ENCODE measurements at places on chromosomes 7 and 10.

- DNase-seq, result no peak
Observed at GRCh38 chr7:31710171-31710570, 23.2 kb downstream of the PPP1R17 start.

GRCh38 chr7:56062382-56062781, 1.7 kb upstream of the SUMF2 start:
- DNase-seq, result no peak

DNA sequence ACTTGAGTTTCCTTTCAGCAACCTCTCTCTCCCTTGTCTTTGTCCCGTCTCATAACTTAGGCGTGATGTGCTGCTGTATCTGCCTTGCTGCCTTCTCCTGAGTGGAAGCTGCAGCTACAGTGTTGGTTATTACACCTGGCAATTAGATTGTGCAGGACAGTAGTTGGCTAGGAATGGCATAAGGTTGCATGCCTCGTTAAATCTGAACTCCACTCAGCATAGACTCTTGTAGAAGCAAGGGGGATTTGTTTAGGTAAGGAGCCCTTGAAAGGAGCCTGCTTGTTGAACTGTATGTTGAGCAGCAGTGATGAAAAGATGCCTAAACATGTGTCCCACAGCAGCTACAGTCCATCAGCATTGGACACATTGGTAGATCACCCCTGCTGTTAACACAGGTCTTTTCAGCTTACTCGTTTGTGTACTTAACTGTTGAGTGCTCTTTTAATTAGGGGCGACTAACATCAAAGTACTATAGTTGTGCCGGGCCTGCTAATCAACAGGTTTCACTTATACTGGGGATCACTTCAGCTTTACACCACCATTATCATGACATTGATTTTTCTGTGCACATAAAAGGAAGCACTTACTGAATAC, 225.0 kb downstream of the AUTS2 start:
- no peak for DNase-seq

GRCh38 chr7:148334441-148334956, 256.1 kb upstream of the C7orf33 start:
- DNase-seq, result no peak

DNA sequence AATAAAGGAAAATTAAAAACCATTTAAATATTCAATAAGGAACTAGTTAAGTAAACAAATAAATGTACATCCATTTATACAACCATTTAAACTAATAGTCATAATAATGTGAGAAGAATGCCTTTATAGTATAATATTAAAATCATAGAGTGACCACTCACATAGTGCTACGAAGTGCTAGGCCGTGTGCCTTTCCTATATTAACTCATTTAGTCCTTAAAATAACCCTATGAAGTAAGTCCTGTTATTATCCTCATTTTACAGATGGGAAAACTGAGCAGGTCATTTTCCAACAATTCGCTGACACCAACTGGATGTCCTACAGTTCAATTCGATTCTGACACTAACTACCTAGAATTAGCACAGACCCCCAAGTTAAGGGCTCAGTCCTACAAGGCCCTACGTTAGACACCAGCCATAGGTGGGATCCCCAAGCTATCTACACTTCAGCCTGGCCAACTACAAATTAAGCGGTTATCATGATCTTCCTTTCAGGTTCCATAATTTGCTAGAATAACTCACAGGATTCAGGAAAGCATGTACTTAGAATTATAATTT, 4.1 kb downstream of the STRIP2 start:
- no peak for DNase-seq

DNA sequence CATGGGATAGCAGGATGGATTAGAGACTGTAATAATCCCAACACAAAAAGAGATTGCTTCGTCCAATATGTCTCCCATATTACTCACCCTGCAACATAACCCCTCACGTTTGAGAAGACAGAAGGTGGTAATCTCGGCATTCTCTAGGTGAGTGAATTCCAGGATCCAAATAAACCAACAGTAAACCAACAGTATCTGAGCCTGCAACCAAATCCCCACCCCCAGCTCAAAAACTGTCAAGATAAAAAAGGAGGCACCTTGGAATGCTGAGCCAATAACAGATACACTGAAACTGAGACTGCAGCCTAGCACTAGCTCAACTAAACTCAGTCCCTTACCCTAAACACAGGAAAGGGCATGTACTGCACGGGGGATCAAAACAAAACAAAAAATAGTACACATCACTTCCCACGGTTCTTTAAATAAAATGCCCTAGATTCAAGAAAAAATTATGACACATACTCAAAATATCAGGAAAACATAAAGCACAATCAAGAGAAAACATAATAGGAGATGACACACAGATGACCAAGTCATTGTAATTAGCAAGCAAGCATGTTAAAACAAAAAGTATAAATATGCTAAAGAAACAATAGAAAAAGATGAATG, 28.0 kb downstream of the IPMK start:
- no peak for DNase-seq

DNA sequence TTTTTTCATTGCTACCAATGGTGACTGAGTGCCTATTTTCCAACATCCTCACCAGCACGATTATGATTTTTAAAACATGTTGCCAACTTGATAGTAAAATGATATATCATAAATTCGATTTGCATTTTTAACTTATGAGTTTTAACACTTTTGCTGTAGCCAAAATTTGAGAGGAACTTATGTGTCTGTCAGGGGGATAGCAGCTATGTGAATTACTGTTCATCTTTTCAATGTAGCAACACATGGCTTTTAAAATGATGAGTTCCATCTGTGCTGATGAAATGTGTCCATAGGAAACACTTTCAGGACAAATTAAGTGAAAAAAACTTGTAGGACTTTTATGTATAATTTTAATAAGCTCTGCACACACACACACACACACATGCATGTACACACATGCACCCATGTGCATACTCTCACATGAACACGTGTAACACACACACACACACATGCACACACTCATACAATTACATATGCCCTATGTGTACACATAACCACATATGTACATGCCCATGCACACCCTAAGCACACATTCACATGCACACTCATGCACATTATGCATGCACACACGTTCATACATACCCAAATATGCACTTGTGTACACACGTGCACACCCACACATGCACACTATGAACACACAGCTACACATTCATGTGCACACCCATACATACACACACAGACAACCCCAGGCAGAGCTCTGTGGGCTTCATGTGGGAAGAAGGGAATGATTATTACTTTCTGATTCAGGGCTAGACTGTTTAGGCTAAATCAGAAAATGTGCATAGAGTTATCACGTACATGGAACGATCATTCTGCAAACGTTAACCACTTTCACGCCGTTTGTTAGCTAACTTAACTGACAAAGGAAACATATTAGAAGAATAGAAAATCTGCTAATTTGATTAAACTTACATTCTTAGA, 68.9 kb downstream of the C10orf143 start:
- no peak for DNase-seq

GRCh38 chr10:130869179-130869841, 442.2 kb downstream of the TCERG1L start:
- DNase-seq, result no peak

GRCh38 chr7:107614425-107614824, 34.4 kb downstream of the BCAP29 start:
- no peak for DNase-seq

GRCh38 chr7:46100521-46100920, 179.4 kb upstream of the IGFBP3 start:
- DNase-seq, result no peak

GRCh38 chr10:133062085-133062484, 25.6 kb upstream of the ADGRA1 start:
- DNase-seq, result no peak

DNA sequence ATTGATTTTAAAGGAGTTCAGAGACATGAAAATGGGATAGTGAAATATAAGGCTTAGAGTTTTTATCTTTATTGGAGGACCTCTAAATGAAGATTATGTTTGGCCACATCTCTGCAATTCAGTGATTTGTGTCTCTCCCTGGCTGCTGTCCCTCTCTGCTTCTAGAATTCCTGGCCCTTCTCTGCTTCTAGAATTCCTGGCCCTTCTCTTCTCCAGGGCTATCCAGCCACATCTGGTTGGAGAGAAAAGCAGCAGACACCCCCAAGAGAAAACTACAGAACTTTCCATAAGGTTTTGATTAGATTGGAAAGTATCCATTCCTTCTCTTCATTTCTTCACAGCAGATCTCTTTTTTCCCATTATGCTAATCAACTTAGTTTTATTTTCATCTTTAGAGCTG, 135.5 kb downstream of the NPY start:
- DNase-seq, result peak; percentile 66

DNA sequence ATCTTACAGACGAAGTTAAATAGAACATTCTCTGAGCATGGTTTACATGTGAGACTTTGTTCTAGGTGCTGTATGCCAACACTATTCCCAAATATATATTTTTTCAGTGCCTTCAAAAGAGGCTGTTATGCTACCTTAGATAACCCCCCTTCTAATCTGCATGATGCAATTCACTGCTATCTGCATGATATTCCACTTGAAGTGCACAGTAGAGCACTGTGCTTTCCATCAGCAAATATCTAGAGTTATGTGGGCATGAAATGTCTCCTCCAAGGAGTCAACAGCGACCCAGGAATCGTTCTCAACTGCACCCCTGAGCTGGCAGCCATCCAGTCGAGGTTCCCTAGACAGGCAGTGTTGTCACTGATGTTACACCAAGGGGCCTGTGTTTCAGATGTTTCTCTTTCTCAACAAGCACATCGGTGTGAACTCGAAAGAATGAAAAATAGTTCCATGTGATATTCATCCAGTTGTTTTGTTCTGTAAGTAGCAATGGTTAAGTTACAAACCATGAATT, 88.3 kb downstream of the PDE1C start:
- no peak for DNase-seq

DNA sequence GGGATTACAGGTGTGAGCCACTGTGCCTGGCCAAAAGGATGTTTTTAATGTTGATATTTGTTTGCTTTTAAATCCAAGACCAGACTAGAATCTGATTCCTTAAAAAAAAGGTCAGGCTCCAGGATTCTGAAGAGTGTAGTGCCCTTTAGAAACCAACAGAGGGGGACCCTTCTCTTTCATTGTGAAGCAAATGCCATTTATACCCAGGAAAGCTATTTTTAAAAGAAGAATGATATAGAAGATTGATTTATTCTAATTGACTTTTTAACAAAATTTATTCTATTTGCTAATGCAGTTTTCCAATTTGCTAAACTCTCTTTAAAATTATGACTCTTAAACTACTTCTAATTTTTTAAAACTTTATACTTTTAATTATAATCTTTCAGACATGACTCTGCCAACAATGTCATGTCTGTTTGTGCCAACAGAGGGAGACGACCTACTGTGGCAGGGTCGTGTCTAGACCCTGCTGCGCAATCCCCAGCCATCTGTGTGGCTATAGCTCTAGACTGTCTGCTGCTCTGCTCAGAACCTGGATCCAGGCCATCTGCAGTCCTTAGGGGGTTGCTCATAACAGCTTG, 201.0 kb upstream of the IMMP2L start:
- no peak for DNase-seq

- peak; percentile 89 for DNase-seq
Observed at GRCh38 chr10:68600041-68600778, 40.1 kb downstream of the TET1 start.

GRCh38 chr7:18835001-18835690, 282.3 kb downstream of the TWIST1 start:
- no peak for DNase-seq

DNA sequence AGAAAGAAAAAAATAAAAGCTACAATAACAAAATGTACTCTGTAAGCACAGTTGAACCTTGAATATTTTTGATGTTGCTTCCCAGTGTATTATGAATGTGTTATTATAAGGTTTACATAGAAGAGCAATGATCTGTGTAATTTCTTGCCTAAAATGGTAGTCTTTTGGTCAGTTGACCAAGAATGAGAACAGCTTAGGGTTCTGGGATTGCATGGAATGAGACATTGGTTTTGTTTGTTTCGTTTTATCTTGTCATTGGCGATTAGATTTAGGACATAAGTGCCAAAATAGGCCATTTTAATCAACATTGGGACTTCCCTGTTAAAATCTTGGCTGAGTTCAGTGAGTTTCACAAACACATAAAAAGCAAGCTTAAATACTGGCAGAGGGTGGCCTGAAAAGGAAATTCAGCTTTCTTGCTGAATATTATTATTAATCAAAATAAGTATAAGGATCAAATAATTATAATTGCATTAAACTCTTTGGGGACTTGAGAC, 49.1 kb upstream of the GLCCI1 start:
- DNase-seq, result no peak

DNA sequence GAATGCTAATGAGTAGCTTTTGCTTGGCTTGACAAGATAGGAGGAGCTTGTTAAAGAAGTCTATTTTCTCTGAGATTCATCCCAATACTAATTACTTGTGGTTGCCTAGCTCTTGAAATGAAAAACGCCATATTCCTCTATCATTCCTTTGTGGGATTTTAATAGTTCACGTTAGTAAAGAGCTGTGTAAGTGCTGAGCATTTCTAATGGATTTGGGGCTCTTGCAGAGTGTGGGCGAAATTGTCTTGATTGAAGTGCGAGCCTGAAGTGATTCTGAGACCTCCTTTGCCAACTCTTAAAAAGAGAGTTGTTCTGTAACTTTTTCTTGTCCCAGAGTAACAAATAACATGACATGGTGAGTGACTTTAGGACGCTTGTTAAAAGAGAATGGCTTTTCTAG, 45.2 kb downstream of the EXOC4 start:
- no peak for DNase-seq

- no peak for DNase-seq
Observed at GRCh38 chr10:90929179-90929578, 8.3 kb upstream of the ANKRD1 start.

- DNase-seq, result no peak
Observed at GRCh38 chr7:70595370-70595754, 536.6 kb upstream of the GALNT17 start.

DNA sequence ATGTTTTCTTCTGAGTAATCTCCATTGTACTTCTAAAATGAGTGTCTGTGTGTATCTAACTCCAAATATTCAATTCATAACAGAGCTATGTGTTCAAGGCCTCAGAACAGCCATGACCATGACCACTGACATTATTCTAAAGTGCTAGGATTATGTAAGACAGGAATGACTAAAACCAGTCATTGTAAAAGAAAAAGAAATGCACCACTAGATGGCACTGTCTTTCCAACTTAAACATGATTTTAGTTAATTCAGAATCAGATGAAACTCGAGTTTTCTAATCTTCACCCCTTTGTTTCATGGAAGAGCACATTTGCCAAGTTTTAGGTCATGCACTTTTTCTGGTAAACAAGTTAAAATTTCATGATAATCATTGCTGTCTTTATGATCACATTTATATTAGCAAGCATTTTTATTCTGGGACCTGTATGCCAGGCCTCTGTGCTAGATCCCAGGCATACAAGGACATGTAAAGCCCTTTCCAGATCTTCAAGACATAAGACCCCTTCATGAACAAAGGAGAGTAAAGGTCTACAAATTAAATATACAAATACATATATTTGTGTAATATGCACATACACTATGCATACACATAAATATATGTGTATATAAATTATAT, 26.1 kb upstream of the RSU1 start:
- DNase-seq, result no peak
